ENCODE measurements at places on chromosomes 3 and 15. TPM values are rescaled to one million over a fixed set of nuclear protein-coding genes. Genes with fewer than 3 reads are reported as not detected.

DNA sequence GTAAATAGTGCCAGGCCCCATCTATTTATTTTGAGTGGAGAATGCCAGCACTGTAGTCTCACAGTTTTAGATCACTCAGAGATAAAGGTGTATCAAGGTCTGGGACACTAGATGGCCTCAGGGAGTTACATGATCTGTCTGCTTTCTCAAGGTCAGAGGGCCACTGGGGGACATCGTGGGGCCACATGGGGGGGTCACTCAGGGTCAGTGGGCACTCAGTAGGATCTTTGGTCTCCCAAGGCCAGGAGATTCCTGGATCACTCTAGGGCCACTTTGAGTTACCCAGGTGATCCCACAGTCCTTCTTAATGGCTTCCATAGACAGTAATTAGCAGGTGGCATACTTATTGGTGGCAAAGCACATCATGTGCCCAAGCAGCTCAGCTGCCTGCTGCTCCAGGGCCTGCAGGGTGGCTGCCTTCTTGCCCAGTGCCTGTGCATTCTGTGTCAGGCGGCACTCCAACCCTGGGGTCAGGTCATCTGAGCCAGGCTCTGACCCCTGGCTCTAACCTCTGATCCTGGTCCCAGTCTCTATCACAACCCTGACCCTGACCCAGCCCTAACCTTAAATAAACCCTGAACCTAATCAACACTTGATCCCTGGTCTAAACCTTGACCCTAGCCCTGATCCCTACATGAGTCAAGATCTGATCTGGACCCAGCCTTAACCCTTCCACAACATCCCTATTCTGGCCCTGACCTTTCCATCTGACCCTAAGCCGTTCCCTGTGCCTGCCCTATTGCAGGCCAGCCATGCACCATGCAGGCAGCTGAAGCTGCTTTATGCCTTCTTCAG lies 1.8 kb upstream of the LAMB2 start:
- no peak for DNase-seq

- DNase-seq, result no peak
Observed at GRCh38 chr15:65329984-65330735, 25.7 kb downstream of the RNU5B-1 start.

- DNase-seq, result peak; percentile 42
Observed at GRCh38 chr3:153162513-153163392, 727 bp downstream of the RAP2B start.

GRCh38 chr15:67063689-67064606 lies 1.5 kb upstream of the SMAD3 start:
- peak; percentile 67 for DNase-seq

DNA sequence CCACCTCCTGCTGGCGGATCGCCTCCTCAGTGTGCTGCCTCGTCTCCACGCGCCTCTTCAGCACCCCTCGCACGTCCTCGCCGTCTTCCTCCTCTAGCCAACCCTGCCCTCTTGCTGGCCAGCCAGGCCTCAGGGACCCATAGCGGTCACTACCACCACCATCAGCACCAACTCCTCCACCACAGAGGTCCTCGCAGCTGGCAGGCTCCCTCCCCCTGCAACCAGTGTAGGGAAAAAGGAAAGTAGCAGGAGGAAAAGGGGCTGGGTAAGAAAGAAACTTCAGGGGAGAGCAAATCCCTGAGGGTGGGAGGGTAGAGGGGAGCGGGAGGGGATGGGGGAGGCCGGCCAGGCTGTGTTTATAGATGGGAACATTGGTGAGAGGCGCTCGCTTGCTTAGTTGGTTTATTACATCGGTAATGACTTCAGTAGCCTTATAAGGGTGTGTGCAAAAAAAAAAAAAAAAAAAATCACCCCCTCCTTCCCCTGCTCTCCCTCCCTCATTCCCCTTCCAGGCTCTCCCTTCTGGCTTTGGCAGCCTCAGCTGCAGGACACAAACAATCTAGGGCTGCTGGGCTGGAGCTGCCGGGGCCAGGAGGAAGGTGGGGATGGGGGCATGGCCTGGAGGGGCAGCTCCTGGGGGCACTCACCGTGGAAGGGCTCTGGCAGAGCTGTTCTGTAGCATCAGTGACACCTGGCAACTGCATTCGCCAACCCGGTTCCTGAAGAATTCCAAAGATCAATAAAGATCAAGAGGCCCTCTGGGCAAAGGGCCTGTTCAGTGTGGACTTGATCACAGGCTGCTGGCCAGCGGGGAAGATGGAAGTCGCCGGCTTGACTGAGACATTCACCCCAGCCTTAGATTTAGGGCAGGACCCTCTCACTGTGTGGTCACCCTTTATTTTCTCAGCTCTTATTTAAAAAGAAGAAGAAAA lies 116.2 kb upstream of the HACD2 start:
- no peak for DNase-seq

DNA sequence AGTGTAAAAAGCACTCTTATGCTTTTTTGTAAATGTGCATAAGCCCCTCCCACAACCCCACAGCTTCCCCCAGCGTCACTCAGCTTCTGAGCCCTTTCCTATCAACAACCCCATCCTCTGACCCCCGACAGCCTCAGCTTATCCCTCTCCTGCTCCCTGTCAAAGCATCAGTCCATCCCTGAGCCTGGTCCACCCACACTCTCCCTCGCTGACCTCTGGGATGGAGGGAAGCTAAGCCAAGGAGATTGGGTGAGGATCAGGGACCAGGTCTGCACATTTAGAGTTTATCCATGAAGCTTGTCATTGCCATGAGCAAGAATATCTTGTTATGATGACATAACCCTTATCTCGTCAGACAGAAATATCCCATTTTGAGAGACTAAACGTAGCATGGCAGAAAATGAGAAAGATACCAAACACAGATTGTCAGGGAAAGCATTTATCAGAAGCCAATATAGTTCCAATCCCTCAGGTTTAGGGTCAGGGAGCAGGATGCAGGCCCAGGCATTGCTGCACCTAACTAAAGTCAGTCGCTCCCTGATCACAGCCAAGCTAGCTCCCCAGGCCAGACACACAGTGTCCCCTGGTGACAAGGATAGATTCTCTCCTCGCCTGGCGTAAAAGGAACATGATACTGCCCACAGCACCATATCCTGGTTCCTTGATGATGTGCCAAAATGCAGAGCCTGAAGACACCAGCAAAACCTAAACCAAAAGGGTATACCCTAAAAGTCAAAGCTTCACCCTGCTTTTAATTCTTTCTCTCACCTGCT lies 66.9 kb downstream of the DCLK3 start:
- DNase-seq, result no peak

DNA sequence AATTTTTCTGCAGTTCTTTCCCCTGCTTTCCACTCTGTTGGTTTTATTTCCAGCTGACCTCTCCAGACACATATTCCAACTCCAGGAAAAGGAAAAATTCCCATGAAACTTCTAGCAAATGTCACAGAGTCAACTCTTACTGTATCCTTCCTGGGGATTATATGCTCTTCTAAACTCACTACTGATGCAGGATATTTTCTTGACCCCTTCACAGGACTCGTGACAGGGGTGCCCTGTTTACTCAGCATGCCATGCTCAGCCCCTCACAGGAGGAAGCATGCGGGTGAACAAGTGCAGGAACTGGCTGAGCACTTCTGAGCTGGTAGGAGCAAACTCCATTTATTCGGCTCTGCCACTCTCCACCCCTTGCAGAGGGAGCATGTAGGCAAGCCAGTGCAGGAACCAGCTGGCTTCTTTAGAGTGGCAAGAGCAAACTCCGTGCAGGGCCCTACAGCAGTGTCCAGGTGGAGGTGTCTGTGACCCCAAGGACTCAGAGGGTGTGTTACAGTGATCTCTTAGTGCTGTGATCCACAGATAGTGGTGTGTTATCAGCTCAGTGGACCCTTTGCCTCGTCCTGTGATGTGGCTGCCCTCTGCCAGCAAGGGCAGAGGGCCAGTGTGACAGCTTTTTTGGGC lies 413.6 kb upstream of the GRM7 start:
- no peak for DNase-seq

WNT5A gene
- 0.59 TPM for total RNA-seq

IL12A gene
- 0.40 TPM for total RNA-seq

CYP19A1 gene
- total RNA-seq, result 0.32 TPM

PIGZ gene
- total RNA-seq, result 8.0 TPM

SMCO1 gene
- 1.2 TPM for total RNA-seq
